Colonic mucosa (tissue), 4 donors: ENCODE measurements at places on chromosomes 13 and 19. TPM values are rescaled to one million over a fixed set of nuclear protein-coding genes. Genes with fewer than 3 reads are reported as not detected.

FAM216B gene
- not detected for total RNA-seq

ZNF850 gene
- 3.1 TPM for total RNA-seq

GRCh38 chr13:102582256-102582655 lies 14.5 kb upstream of the TPP2 start:
- DNase-seq, result no peak

DNA sequence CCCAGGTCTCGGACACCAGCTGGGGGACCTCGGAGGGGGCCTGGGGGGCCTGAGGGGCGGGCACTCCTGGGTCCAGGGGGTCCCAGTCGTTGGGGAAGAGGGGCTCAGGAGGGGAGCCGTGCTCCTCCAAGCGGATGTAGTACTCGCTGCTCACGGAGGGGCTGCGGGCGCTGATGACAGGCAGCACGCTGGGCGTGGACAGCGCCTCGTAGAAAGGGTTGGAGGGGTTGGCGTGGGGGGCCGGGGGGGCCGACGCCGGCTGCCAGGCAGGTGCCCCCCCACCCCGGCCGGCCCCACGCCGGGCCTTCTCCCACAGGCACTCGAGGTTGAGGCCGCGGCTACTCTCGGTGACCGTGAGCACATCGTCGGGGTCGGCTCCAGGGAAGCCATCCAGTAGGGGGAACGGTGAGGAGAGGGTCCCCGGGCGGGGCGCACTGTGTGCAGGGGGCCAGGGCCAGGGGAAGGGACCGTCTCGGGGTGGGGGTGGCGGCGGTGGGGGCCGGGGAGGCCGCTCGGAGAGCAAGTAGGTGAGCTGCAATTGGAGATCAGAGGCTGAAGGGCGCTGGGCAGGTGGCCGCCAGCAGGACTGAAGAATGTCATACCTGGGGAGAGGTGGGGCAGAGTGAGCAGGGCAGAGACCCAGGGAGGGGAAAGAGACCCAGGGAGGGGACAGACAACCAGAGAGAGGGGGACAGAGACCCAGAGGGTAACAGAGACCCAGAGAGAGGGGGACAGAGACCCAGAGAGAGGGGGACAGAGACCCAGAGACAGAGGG lies 12.1 kb downstream of the LMTK3 start:
- DNase-seq, result no peak

DNA sequence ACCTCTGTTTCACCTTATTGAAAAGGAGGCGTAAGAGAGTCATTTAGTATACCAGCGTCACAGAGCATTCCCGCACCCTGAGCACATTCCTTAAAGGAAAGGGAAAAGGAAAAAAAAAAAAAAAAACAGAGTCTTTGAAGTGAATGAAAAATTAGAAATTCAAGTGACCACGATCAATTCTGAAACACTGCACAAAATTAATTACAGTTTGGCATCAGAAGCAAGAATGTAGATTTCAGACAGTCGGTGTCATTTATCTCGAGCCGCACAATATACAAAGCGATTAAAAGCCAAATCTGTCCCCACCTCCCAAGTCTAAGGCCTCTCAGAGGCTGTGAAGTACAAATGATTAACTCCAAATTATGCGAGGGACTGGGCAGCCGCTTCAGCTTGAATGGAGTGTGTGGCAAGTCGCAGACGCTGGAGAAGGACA lies 173.7 kb upstream of the ZNF507 start:
- DNase-seq, result no peak

- no peak for DNase-seq
These were observed 14.6 kb upstream of the TMEM255B start for GRCh38 chr13:113744197-113745000.

ZNF792 gene
- 8.1 TPM for total RNA-seq

- no peak for DNase-seq
These were observed 6.5 kb downstream of the MAB21L1 start for GRCh38 chr13:35469806-35470525.

CEACAM5 gene
- total RNA-seq, result 2,196 TPM

GRCh38 chr13:28734906-28735305 lies 16.1 kb upstream of the SLC46A3 start:
- no peak for DNase-seq

FTL gene
- 1,463 TPM for total RNA-seq

DNA sequence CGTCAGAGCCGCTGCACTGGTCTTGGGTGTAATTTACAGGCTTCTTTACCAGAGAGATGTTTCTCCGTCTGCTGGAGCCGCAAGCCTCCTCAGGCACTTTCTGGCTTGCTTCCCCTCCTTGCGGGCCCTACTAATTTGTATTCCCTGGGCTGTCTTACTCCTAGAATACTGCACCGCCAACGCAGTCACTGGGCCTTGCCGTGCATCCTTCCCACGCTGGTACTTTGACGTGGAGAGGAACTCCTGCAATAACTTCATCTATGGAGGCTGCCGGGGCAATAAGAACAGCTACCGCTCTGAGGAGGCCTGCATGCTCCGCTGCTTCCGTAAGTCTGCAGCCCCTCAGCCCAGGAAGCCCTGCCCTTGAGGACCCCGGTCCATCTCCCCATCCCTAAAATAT lies 14.1 kb upstream of the C19orf33 start:
- no peak for DNase-seq

- no peak for DNase-seq
These were observed 1.2 kb downstream of the KCNRG start for GRCh38 chr13:50016444-50016843.

- no peak for DNase-seq
These were observed 281.2 kb downstream of the SLITRK5 start for GRCh38 chr13:87952377-87952776.

- no peak for DNase-seq
These were observed 3.8 kb downstream of the LCP1 start for GRCh38 chr13:46178143-46178542.

SCN1B gene
- 2.1 TPM for total RNA-seq

DNA sequence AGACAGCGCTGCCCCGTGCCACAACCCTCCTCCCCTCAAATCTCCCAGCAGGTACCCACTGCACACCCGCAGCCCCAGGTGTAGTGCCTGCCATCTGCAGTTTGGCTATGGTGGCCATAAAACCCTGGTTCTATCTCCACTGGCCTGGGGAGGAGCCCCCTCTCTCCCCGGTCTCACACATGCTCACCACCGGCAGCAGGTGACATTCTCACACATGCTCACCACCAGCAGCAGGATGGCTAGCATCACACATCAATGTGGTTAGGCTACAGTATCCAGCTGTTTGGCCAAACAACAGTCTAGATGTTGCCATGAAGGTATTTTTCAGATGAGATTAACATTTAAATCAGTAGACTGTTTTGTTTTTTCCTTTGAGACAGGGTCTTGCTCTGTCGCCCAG lies 31.1 kb downstream of the ELL start:
- DNase-seq, result no peak

GRCh38 chr13:34757441-34757840 lies 184.6 kb upstream of the NBEA start:
- no peak for DNase-seq

- DNase-seq, result no peak
These were observed 440.4 kb downstream of the COG6 start for GRCh38 chr13:40095695-40096356.

DNA sequence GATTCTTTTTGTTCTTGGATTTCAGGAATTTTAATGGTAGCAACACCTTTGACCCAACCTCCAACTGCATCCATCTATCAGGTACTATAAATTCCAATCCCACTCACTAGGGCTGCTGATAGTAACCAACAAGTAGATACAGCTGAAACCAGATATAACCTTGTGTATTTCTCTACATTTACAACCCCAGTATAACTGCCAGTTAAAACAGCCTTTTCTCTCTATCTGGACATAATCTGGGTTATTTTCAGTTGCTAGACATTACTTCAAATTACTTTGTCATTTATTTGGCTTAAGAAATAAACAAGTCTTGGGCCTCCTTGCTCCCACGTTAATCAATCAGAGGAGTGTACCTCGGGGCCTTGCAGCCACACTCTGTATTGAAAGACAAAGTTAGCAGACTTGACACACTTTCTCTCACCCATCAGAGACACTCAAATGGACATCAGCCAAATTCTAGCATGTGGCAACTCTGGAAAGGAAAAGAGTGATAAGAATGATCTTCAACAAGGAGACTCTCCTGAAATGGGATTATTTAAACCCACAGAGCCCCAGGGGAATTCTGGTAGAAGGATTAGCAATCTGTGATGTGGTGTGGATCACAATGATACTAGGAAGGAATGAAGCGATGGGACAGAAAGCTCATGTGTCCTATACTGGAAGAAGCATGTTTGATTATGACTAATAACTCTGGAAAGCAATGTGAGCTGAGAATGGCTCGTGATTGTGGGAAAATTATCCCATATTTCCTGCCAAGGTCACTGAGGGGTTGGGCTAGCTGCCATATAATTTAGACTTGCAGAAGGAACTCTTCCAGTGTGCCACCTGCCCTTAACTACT lies 157.5 kb downstream of the FLT1 start:
- DNase-seq, result no peak
